Activated CD4-positive, alpha-beta T cell treated with anti-CD3 and anti-CD28 coated beads, Interleukin-2, amount 10 ng/mL, durations not matched to agents 7 days and 5 days (primary cell): ENCODE measurements at places on chromosomes 12 and 14.

- no peak for DNase-seq
Observed at GRCh38 chr12:53496752-53497032, 2.6 kb downstream of the MAP3K12 start.

- no peak for DNase-seq
Observed at GRCh38 chr14:43471595-43471994, 1035.5 kb downstream of the FSCB start.

DNA sequence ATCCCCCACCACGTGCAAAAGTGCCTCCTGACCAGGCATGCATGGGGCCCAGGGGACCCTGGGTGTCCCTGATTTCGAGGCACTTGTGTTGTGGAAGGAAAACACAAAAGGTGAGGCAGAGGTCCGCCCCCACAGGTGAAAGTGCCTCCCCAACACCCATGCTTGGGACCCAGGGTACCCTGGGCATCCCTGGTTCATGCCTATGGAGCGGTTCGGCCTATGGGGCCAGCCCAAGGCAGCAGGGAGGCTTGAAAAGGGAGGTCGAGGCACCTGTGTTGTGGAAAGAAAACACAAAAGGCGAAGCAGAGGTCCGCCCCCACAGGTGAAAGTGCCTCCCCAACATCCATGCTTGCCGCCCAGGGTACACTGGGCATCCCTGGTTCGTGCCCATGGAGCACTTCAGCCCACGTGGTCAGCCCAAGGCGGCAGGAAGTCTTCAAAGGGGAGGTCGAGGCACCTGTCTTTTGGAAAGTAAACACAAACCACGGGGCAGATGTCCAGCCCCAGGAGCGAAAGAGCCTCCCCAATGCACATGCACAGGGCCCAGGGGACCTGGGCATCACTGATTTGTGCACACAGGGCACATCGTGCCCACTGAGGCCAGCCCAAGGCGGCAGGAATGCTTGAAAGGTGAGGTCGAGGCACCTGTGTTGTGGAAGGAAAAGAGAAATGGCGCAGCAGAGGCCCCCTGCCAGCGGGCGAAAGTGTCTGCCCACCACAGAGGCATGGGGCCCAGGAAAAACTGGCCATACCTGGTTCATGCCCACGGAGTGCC is 375.5 kb downstream of the ALG10 start:
- DNase-seq, result no peak

DNA sequence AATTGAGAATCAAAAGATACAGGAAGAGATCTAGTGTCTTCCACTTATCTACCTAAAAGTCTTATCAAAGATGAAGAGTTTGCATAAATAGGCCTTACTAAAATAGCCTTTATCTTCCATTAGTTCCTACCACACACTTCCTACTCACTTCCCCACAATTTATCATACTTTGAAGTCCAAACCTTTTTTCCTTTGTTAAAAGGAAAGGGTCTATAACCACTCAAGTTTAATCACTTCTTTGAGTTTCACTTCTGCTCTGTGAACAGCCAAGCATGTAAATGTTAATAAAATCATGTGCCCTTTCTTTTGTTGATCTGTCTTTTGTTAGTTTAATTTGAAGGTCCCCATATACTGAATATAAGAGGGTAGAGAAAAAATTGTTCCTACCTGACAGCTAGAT is 114.5 kb downstream of the PHLDA1 start:
- no peak for DNase-seq

DNA sequence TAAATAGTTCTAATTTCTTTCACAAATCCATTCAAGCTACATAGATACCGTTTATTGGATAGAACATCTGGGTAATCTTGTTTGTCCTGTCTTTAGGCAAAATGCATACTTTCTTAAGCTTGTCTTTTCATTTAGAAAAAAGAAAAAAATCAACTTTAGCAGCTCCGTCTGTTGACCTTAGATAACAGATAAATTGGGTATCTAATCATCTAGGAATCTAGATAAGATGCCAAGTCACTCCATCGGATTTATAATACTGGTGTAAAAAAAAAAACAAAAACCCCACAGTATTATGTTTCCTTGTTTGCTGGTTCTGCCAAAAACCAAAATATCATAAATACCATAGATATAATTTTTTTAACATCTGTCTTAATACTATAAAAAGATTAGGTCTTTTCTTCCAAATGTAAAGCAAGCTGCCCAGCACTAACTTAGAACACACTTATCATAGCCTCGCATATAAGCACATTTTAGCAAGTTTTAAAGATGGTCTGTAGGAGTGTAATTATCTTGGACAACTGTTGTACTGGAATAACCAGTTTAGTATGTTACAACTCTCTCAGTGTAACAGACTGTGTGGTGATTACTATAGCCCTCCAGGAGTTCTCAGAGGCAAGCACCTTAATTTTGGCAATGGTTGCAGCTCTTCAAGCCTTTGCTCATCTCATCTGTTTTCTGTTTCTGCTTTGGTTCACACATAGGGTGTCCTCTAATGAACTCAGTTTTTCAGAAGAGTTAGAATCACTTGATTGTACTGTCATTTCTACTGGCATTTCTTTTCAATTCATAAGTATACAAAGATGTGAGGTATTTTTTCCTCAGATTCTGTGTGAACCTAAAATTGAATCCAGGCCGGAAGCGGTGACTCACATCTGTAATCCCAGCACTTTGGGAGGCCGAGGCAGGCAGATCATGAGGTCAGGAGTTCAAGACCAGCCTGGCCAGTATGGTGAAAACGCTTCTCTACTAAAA is 83.1 kb downstream of the ANO6 start:
- no peak for DNase-seq

DNA sequence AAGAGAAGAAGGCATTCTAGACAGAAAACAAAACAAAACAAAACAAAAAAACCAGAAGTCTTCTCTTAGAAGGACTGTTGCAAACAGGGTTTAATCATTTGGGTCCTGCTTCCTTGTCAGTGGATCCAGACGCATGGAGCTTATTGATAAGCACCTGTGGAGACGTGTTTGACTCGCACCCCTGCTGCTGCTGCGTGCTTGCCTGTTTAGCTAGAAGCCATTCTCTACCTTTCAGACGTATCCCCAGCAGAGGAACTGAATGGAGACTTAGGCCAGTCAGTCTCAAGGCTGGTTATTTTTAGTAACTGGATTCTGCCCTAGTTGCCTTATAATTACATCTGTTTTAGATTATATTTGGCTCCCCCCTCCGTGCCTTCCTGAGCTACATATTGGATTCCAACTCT is 186.1 kb upstream of the EEA1 start:
- no peak for DNase-seq

- no peak for DNase-seq
Observed at GRCh38 chr14:21236948-21237797, 32.1 kb downstream of the HNRNPC start.
